Activated CD4-positive, alpha-beta memory T cell treated with anti-CD3 and anti-CD28 coated beads for 36 hours (primary cell): ENCODE measurements at places on chromosomes 6 and 20. TPM values are rescaled to one million over a fixed set of nuclear protein-coding genes. Genes with fewer than 3 reads are reported as not detected.

DNA sequence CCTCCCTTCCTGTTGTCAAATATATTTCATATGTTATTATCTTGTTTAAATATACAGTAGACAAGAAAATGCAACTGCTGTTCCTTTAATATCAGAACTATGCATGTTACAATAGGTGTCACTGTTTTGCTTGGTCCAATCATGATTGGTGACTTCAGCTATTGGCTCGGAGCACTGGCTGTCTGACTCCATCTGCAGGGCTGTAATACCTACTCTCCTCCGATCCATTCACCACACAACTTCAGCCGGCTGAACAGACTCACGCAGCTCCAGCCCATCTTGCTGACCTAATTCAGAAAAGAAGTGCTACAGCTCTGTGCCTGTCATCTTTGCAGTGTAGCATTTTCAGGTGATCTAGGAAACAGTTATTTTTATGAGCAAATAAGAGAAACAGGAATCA lies at the start of gene BTBD3:
Gene BTBD3, plus strand, starts transcription at position 231 of the 400 bp plus-strand sequence. CDS start 383 bp downstream, outside the sequence.
- H3K36me3 ChIP-seq: no peaks in the 10 kb centered on the region
- H3K27me3 ChIP-seq: no peaks in the 10 kb centered on the region
- H3K27ac ChIP-seq: no peak within 1 kb of the TSS
- DNase-seq: no peak
- H3K4me1 ChIP-seq: no peaks in the 10 kb centered on the region

- H3K36me3 ChIP-seq: no peaks in the 10 kb centered on the region
- H3K27me3 ChIP-seq: peaks cover 2% of the 10 kb centered on the region
- peak; percentile 28 for DNase-seq
- H3K4me1 ChIP-seq: peaks cover 10% of the 10 kb centered on the region
These were observed 521.0 kb upstream of the ARID1B start for GRCh38 chr6:156256161-156256560.

DNA sequence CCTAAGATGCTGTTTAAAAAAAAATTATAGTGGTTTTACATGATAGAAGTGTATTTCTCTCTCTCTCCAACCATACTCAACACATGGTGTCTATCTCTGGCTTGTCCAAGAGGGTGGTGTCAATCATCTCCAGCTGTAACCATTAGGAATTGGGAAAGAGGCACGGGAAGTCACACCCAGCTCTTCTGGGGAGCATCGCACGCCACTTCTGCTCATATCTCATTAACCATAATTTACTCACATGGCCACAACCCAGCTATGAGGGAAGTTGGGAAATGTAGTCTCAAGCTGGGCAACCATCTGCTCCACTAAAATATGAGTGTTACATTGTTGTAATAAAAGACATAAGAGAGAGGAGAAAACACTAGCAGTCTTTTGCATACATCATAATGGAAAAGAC lies 30.4 kb upstream of the TSHZ2 start:
- H3K4me1 ChIP-seq: peaks cover 2% of the 10 kb centered on the region
- DNase-seq: no peak
- H3K36me3 ChIP-seq: no peaks in the 10 kb centered on the region
- no peak overlapping the region for H3K4me3 ChIP-seq
- H3K27me3 ChIP-seq: peaks cover 2% of the 10 kb centered on the region

DNA sequence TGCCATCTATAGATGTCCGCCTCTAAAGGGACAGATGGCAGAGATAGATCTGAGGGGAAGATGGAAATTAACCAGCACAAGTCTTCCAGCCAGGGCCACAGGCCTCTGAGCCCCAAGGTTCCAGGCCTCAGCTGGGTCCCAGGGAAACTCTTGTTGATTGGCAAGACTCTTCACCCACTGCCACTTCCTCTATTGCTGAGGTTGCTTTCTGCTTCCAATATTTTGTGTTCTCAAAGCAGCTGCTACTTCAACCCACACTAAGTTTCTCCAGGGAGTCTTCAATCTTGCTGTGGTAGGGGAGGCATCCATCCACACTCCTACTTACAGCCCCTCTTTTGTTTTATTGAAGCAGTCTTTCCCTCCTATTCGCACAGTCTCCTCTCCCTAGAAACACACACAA lies 36.4 kb upstream of the SASH1 start:
- H3K27ac ChIP-seq: no peak overlapping the region
- H3K27me3 ChIP-seq: no peaks in the 10 kb centered on the region
- no peaks in the 10 kb centered on the region for H3K36me3 ChIP-seq
- no peak for DNase-seq
- no peaks in the 10 kb centered on the region for H3K4me1 ChIP-seq
- H3K4me3 ChIP-seq: no peak overlapping the region

DNA sequence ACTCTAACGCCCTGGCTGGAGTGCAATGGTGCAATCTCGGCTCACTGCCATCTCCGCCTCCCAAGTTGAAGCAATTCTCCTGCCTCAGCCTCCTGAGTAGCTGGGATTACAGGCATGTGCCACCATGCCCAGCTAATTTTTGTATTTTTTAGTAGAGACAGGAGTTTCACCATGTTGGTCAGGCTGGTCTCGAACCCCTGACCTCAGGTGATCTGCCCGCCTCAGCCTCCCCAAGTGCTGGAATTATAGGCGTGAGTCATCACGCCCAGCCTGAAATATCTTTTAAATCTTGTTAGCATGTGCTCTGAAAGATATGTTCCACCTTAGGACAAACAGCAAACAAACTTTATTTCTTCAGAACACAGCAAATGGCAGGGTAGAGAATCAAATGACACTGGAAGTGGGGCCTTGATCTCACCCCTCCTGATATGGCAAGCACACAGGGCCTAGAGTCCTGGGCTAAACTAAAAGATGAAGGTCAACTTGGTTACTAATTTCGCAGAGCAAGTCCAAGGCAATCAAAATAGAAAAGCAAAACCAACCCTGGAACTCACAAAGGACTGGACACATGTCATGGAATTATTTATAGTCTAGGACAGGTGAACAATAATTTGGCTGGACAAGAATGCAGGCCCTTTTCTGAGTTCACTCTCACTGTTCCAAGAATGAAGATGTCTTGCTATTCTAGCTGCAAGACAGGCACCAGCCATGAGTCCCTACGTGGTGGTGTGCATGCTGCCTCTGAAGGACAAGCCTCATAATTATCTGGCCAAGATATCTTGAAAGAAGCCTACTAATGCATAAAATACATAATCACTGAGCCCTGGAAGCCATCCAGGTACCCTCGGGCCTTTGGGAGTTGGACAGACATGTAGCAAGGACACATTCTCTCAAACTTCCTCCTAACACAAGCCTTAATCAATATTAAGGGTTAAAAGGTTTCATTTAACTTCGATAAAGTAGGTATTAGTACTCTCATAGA lies 35.6 kb downstream of the B4GALT5 start:
- no peaks in the 10 kb centered on the region for H3K27me3 ChIP-seq
- peaks cover 68% of the 10 kb centered on the region for H3K4me1 ChIP-seq
- peak overlapping the region; percentile 83 for H3K27ac ChIP-seq
- peaks cover 7% of the 10 kb centered on the region for H3K36me3 ChIP-seq

GRCh38 chr6:60671369-60671768 lies 1614.7 kb downstream of the KHDRBS2 start:
- no peaks in the 10 kb centered on the region for H3K27me3 ChIP-seq
- no peaks in the 10 kb centered on the region for H3K4me1 ChIP-seq
- no peak for DNase-seq
- H3K36me3 ChIP-seq: no peaks in the 10 kb centered on the region
- no peak overlapping the region for H3K27ac ChIP-seq
- no peak overlapping the region for H3K4me3 ChIP-seq

- no peak overlapping the region for H3K27ac ChIP-seq
- H3K4me3 ChIP-seq: no peak overlapping the region
- H3K27me3 ChIP-seq: peaks cover 15% of the 10 kb centered on the region
- no peaks in the 10 kb centered on the region for H3K36me3 ChIP-seq
- no peaks in the 10 kb centered on the region for H3K4me1 ChIP-seq
These were observed 8.1 kb upstream of the FOXS1 start for GRCh38 chr20:31853481-31853880.

- no peaks in the 10 kb centered on the region for H3K27me3 ChIP-seq
- DNase-seq: no peak
- no peaks in the 10 kb centered on the region for H3K4me1 ChIP-seq
These were observed 66.6 kb downstream of the CLVS2 start for GRCh38 chr6:123062670-123063069.

- no peaks in the 10 kb centered on the region for H3K27me3 ChIP-seq
- no peak overlapping the region for H3K27ac ChIP-seq
- no peak for DNase-seq
- H3K4me3 ChIP-seq: no peak overlapping the region
These were observed 153.1 kb upstream of the SIM1 start for GRCh38 chr6:100617633-100618350.

- H3K27ac ChIP-seq: no peak overlapping the region
- no peak for DNase-seq
- H3K27me3 ChIP-seq: peaks cover 2% of the 10 kb centered on the region
- no peaks in the 10 kb centered on the region for H3K36me3 ChIP-seq
These were observed 124.3 kb downstream of the GRM1 start for GRCh38 chr6:146153040-146153758.

- H3K27ac ChIP-seq: no peak overlapping the region
- no peak overlapping the region for H3K4me3 ChIP-seq
- H3K27me3 ChIP-seq: peaks cover 16% of the 10 kb centered on the region
- DNase-seq: no peak
- H3K36me3 ChIP-seq: no peaks in the 10 kb centered on the region
These were observed 58.4 kb upstream of the IRAK1BP1 start for GRCh38 chr6:78808933-78809332.

GRCh38 chr6:131216246-131216645 lies 81.0 kb downstream of the AKAP7 start:
- DNase-seq: no peak
- no peak overlapping the region for H3K27ac ChIP-seq
- no peak overlapping the region for H3K4me3 ChIP-seq
- peaks cover 41% of the 10 kb centered on the region for H3K4me1 ChIP-seq
- peaks cover 10% of the 10 kb centered on the region for H3K36me3 ChIP-seq
- H3K27me3 ChIP-seq: no peaks in the 10 kb centered on the region

- H3K4me1 ChIP-seq: no peaks in the 10 kb centered on the region
- no peak overlapping the region for H3K27ac ChIP-seq
- H3K36me3 ChIP-seq: peaks cover 38% of the 10 kb centered on the region
- H3K27me3 ChIP-seq: no peaks in the 10 kb centered on the region
- DNase-seq: peak; percentile 35
These were observed 23.7 kb downstream of the PEX7 start for GRCh38 chr6:136846046-136846445.

DNA sequence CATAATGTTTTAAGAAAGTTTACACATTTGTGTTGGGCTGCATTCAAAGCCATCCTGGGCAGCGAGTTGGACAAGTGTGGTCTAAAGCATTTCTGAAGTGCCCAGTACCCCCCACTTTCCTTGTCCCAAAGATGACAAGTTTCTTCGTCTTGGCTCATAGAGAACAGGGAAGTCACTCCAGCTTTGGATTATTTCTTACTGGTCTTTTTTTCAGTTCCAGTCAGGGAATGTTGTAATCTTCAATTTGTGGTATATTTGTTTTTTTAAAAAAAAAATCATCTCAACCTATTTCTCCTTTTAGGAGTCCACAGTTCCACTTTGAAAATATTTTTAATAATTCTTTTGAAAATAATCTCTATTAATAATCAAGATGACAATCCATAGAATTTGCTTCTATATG lies 34.0 kb downstream of the SLX4IP start:
- DNase-seq: no peak
- peaks cover 10% of the 10 kb centered on the region for H3K4me1 ChIP-seq
- H3K36me3 ChIP-seq: peaks cover 15% of the 10 kb centered on the region
- no peak overlapping the region for H3K4me3 ChIP-seq
- H3K27ac ChIP-seq: no peak overlapping the region
- no peaks in the 10 kb centered on the region for H3K27me3 ChIP-seq

DNA sequence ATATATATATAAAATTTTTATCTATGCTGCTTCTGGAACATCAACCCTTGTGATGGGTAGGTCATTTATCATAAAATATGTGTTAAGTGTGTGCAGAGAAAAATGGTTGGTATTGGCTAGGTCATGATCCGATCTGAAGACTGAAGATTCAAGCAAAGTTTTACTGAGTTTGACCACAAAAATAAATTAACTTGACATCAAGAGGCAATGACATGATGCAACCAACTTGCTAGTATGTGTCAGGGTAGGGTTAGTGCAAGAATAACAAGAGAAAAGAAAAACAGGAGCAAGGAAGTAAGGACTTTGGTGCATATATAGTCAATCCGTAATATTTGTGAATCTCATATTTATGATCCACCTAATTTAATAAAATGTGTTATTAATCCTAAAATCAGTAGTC lies 1202.0 kb upstream of the ADGRB3 start:
- H3K27me3 ChIP-seq: no peaks in the 10 kb centered on the region
- H3K4me3 ChIP-seq: no peak overlapping the region
- H3K36me3 ChIP-seq: no peaks in the 10 kb centered on the region
- DNase-seq: no peak

GRCh38 chr6:3291346-3291745 lies 32.6 kb downstream of the PSMG4 start:
- no peak for DNase-seq
- no peaks in the 10 kb centered on the region for H3K27me3 ChIP-seq
- H3K4me1 ChIP-seq: no peaks in the 10 kb centered on the region
- no peaks in the 10 kb centered on the region for H3K36me3 ChIP-seq

GRCh38 chr6:38141085-38141484 lies 321.6 kb downstream of the ZFAND3 start:
- H3K27ac ChIP-seq: no peak overlapping the region
- H3K4me1 ChIP-seq: peaks cover 3% of the 10 kb centered on the region
- no peaks in the 10 kb centered on the region for H3K36me3 ChIP-seq
- H3K27me3 ChIP-seq: no peaks in the 10 kb centered on the region
- DNase-seq: no peak

DNA sequence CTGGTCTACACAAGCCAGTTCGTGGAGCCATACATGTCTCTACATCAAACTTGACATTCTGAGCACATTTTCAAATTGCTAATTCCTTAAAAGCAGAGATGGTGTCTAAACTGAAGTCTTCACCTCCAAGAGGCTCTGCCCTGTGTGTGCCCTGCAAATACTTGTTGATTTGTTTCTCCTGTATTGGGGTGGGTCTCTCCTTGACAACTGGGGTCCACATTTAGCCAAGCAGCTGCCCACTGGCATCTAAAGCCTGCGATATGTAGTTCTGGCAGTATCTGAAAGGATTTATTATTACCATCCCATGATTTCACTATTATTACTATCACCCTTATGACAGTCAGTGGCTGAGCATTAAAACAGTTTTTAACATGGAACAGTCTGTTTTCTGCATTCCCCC lies 45.9 kb upstream of the PKHD1 start:
- DNase-seq: no peak
- peaks cover 8% of the 10 kb centered on the region for H3K27me3 ChIP-seq
- no peak overlapping the region for H3K27ac ChIP-seq
- H3K4me1 ChIP-seq: peaks cover 8% of the 10 kb centered on the region
- H3K4me3 ChIP-seq: no peak overlapping the region

- H3K27me3 ChIP-seq: no peaks in the 10 kb centered on the region
- no peak overlapping the region for H3K4me3 ChIP-seq
- H3K4me1 ChIP-seq: no peaks in the 10 kb centered on the region
- no peaks in the 10 kb centered on the region for H3K36me3 ChIP-seq
These were observed 131.2 kb upstream of the RIN2 start for GRCh38 chr20:19626896-19627295.

The OR2J3 gene
- total RNA-seq: not detected

The OSTM1 gene
- total RNA-seq: 14.0 TPM

The SLC35B3 gene
- total RNA-seq: 7.9 TPM

The ZBTB46 gene
- 4.6 TPM for total RNA-seq

The LY6G6C gene
- total RNA-seq: not detected

The MYL9 gene
- 0.12 TPM for total RNA-seq

The OTOR gene
- total RNA-seq: not detected

The LTA gene
- total RNA-seq: 733 TPM

The BMP6 gene
- 0.46 TPM for total RNA-seq

The ATG5 gene
- 29.2 TPM for total RNA-seq

The CD109 gene
- total RNA-seq: 7.2 TPM

The RAMACL gene
- 0.29 TPM for total RNA-seq

The SCRT2 gene
- not detected for total RNA-seq

The NKX2-4 gene
- not detected for total RNA-seq

The FABP7 gene
- total RNA-seq: not detected

The TTLL9 gene
- not detected for total RNA-seq
